ENCODE measurements at places on chromosomes 2 and 18.

DNA sequence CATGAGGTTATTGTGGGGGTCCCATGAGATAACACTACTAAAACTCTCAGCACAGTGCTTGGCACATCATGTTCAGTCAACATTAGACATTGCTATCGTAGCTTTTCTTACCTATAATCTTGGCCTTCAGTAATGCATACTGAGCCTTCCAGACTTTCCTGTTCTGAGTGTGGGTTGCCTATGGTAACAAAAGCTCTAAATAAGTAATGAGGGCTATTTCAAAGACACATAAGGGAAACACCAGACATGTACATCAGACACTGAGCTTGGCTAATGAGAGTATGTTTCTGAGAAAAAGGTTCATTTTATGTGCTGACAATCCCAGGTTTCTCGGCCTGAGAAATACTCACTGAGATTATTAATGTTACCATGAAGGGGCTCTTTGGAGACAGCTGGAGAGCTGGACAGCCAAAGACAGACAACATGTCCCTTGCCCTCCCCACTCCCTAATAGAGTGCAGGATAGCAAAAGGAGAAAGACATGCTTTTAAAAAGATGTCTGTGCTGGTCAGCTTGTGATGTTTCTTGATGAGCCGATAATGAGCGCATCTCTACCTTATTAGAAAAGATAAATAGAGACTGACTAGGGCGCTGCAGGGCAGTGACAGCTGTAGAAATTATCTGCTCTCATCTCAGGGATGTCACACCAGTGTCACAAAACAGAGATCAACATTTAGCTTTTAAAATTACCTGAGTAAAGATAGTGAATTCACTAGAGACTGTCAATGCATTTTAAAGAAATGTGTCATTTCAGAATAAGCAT is 25.4 kb downstream of the POLE4 start:
- no peak for DNase-seq

- DNase-seq = no peak
Observed at GRCh38 chr2:112335600-112335999, 60.2 kb downstream of the ZC3H6 start.

GRCh38 chr18:2114765-2115164 is 456.5 kb downstream of the METTL4 start:
- DNase-seq = no peak

DNA sequence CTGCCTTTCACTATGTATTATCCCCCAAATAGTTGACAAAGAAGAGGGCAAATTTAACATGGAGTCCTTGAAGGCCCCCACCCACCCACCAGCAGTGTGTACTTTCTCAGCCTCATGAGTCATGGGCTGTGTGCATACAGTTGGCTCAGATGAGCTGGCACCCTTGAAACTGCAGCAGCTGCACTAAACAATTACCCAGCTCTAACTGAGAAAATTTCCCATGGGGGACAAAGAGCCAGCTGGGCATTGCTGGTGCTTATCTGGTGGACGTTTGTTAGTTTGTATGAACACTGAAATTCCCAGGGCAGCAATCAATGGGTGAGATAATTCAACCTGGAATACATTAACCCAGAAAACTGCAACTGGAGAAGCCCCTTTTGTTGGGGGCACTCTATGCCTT is 131.7 kb downstream of the GCA start:
- no peak for DNase-seq

Data from effector memory CD4-positive, alpha-beta T cell (primary cell).